Dorsolateral prefrontal cortex (tissue), 122 donors: ENCODE measurements at places on chromosomes 11 and 22. TPM values are rescaled to one million over a fixed set of nuclear protein-coding genes. Genes with fewer than 3 reads are reported as not detected.

The TMEM86A gene
- total RNA-seq = 7.9 TPM

The BAD gene
- total RNA-seq = 72.2 TPM

The CARD16 gene
- total RNA-seq = 5.4 TPM

The MMP3 gene
- not detected for total RNA-seq

The INSC gene
- not detected for total RNA-seq

The DEUP1 gene
- 0.43 TPM for total RNA-seq

The CNTN5 gene
- 15.5 TPM for total RNA-seq

The PTPRCAP gene
- total RNA-seq = 1.9 TPM

The SPON1 gene
- 51.1 TPM for total RNA-seq

The RFPL1 gene
- 0.39 TPM for total RNA-seq

The KRTAP5-9 gene
- total RNA-seq = 0.69 TPM

The LRRC4C gene
- total RNA-seq = 69.8 TPM

The TH gene
- total RNA-seq = 3.1 TPM

The GGT5 gene
- total RNA-seq = 19.3 TPM

The HOATZ gene
- total RNA-seq = not detected

The PLAAT5 gene
- total RNA-seq = 6.2 TPM

The DDX6 gene
- 175 TPM for total RNA-seq
